ENCODE measurements at places on chromosomes 1 and 21.

- DNase-seq, result peak; percentile 48
Measured at GRCh38 chr1:90475631-90476030, 241.5 kb downstream of the BARHL2 start.

- no peak for DNase-seq
Measured at GRCh38 chr21:36552434-36552785, 72.5 kb upstream of the CLDN14 start.

- no peak for DNase-seq
Measured at GRCh38 chr1:3968851-3969250, 68.8 kb upstream of the C1orf174 start.

DNA sequence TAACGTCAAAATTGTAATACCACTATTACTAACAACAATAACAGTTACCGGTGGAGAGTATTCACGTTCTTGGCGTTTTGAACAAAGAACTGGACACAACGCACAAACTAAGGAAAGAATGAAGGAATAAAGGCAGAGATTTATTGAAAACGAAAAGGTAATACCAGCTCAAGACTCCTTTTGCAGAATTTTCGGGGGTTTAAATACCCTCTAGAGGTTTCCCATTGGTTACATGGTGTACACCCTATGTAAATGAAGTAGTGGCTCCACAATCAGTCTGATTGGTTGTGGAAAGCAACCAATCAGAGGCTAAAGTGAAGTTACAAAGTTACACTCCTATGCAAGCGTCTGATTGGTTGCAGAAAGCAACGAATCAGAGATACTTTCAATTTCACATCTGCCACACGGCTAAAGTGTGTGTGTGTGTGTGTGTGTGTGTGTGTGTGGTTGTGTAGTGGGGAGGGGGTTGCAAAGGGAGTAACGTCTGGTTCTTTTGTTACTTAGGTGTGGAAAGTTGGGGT lies 1.1 kb upstream of the GTF2B start:
- peak; percentile 65 for DNase-seq

- no peak for DNase-seq
Measured at GRCh38 chr1:24927988-24928688, 1.9 kb downstream of the RUNX3 start.

DNA sequence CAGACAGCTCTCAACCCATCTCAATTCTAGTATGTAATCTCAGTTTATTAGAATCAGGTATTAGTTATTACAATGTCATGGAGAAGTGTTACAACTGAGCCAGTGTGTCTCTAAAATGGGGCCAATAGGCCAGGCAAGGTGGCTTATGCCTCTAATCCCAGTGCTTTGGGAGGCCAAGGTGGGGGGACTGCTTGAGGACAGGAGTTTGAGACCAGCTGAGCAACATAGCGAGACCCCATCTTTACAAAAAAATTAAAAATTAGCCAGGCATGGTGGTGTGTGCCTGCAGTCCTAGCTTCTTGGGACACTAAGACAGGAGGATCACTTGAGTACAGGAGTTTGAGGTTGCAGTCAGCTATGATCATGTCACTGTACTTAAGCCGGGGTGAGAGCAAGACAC lies 104.9 kb downstream of the BCAR3 start:
- DNase-seq, result no peak

DNA sequence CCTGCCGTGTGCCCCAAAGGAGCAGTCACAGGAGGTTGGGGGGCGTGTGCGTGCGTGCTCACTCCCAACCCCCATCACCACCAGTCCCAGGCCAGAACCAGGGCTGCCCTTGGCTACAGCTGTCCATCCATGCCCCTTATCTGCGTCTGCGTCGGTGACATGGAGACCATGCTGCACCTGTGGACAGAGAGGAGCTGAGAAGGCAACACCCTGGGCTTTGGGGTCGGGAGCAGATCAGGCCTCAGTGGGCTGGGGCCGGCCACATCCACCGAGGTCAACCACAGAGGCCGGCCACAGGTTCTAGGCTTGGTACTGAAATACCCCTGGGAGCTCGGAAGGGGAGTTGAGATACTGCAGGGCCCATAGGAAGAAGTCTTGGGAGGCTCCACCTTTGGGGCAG lies 23.5 kb downstream of the COL6A1 start:
- no peak for DNase-seq

GRCh38 chr1:194280463-194280862 lies 1094.0 kb upstream of the B3GALT2 start:
- DNase-seq, result no peak

GRCh38 chr1:207084232-207084631 lies 4.4 kb upstream of the C4BPB start:
- DNase-seq, result no peak

GRCh38 chr1:232578651-232579195 lies 51.2 kb downstream of the SIPA1L2 start:
- no peak for DNase-seq

DNA sequence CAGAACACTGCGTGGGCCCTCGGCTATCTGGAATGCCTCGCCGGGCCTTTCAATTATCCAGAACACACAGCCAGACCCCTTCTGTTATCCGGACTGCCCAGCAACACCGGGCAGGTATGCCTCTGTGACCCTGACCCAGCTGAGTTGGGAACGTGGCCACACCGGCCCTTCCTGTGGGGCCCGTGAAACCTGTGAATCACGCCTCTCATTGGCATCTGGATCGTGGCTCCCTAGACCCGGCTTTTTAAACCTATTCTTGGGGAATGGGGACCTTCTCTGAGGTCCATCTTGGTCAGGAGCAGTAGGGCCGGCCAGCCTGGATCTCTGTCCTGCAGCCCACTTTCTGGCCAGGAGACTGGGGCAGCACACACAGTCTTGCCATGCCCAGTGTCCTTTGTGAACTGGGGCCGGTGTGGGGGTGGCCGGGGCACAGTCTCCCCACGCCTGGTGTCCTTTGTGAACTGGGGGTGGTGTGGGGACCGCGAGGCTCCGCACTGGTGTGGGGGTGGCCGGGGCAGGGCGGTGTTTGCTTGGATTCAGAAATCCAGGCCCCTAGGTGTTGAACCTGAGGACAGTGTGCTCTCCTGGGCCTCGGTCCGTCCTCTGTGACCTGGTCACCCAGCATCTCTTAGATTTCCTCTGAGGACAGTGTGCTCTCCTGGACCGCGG lies 11.1 kb downstream of the COL18A1 start:
- DNase-seq, result no peak

GRCh38 chr1:12028248-12028647 lies 8.9 kb downstream of the MIIP start:
- no peak for DNase-seq

DNA sequence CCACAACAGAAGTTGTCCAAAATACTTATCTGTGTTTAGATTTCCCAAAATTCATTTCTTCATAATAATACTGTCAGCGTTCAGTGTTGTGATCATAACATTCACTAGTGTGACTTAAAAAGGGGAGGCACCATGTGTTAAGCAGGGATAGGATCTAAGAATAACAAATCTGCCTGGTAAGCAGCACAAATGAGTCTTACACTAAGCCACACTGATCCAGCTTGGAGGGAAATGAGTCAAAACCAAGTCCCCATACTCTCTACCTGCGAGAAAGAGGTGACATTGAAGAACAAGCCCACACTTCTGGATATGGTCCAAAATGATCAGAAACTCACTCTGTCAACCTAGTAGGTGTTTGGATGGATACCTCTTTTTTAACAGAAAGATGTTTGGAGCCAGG lies 145.5 kb downstream of the CRB1 start:
- DNase-seq, result no peak
